Calu3 (cell line): ENCODE measurements at places on chromosomes 16 and 17. TPM values are rescaled to one million over a fixed set of nuclear protein-coding genes. Genes with fewer than 3 reads are reported as not detected.

The HNF1B gene
- 127 and 130 TPM in 2 replicates for total RNA-seq

DNA sequence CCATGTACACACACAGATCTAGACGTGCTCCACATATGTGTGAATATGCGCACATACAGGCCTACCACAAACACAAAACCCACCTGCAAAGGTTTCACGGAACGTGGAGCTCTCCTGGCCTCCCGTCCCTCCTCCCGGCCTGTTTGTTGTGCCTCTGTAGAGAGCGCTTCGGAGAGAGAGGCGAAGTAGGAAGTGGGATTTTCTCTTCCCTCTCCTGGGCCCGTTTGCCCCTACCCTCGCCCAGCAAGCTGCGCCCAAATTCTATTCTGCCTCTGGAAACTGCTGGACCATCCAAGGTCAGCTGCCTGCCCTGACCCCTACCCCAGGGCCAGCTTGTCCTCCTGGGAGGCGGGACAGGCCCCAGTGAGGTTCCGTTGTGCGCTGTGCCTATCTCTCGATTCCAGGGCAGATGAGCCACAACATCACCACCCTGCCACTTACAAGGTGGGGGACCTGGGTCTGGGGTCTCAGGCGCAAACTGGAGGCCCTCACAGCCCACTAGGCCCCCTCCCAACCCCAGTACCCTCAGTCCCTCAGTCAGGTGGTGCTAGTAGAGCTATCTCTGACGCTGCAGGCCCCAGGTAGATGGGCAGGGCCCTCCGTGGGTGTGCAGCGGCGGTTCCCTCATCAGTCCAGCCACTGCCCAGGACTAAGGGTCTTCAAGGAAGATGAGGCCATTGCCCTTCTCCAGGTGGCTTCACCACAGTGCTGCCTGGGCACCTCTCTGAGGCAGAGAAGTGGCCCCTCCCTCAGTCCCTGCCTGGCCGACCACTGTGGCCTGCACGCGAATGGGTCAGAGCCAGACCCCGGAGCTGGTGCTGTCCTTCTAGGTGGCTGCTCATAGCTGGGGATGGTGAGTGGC is 54.2 kb downstream of the BEAN1 start:
- DNase-seq: no peak
- H3K4me3 ChIP-seq: no peak overlapping the region
- H3K27ac ChIP-seq: peak overlapping the region; percentile 36
- H3K27me3 ChIP-seq: no peaks in the 10 kb centered on the region
- peaks cover 22% of the 10 kb centered on the region for H3K36me3 ChIP-seq

GRCh38 chr16:12646098-12646489 is 157.6 kb downstream of the CPPED1 start:
- DNase-seq: no peak
- H3K27me3 ChIP-seq: peaks cover 10% of the 10 kb centered on the region
- H3K4me3 ChIP-seq: no peak overlapping the region

DNA sequence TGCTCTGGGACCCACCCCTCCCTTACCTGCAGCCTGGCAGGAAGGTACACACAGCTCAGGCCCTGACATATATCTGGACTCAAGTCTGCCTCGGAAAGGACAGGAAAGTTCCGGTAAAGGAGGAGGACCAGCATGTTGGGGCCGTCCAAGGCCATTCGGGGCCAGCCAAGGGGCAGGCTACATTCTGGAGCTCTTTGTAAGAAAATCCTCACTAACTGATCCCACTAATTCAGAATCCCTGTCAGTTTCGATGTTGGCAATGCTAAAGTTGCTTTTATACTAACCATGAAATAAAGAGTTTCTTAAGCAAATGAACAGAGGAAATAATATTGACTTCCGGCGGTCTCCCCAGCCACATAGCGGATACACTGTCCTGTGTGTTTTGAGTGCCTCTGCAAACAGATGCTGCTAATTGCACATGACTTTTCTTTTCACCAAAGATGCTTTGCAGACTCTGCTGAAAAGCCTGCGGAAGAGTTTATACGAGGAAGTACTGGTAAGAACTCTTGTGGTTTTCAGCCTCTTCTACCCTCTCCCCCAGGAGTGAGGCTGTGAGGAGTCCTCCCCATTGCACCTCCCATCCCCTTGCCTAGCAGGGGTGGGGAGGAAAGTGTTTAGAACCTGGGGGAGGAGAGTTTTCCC is 54.8 kb downstream of the PLXDC1 start:
- no peak overlapping the region for H3K4me3 ChIP-seq
- no peaks in the 10 kb centered on the region for H3K36me3 ChIP-seq
- no peaks in the 10 kb centered on the region for H3K4me1 ChIP-seq
